ENCODE measurements at places on chromosomes 2 and 18.

DNA sequence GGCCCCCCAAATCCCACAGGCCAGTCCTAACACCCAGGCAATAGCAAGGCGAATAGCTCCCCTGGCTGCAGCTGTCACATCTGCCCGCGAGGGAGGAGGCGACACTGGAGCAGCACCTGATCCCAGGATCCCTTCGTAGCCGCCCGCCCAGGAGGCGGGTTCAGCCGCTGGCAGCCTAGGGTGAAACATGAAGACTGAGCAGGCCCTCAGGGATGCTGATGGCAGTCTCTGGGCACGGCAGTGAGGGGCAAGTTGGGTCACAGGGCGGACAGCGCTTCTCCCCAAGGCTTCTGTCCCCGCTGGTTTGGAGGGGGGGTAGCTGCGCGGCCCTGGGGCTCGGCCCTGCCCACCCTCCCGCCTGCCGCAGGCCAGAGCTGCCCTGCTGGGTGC lies 1.9 kb downstream of the DNMT3A start:
- no peak for DNase-seq

DNA sequence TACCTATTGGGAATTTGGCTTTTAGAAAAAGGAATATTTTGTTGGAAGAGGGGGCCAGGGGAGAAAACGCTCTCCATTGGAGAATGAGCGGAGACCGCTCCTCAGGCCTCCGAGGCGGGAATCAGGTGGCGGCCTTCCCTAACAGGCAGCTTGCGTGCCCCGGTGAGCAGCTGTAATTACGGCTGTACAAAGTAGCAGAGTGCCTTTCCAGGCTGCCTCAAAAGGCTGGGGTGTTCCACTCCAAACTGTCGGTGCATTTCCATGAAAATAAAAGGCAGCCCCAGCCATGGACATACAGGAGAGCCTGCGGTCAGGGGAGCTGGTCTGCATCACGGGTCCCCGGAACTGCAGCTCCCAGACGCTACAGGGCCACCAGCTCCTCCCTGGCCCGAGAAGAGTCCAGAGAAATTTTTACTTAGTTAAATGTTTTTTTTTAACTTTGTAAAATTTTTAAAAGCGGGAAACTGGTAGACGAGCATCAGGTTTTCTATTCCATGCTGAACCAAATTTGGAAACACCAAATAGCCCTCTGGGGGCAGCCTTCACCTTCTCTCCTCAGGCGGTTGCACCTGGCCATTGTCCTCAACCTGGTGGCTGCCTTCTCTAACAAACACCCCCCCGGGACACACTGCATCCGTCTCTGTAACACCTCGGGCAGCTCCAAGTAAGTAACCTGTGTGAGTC lies 209.3 kb upstream of the SALL3 start:
- DNase-seq = peak; percentile 51

GRCh38 chr18:7104649-7105048 lies 12.9 kb downstream of the LAMA1 start:
- no peak for DNase-seq

DNA sequence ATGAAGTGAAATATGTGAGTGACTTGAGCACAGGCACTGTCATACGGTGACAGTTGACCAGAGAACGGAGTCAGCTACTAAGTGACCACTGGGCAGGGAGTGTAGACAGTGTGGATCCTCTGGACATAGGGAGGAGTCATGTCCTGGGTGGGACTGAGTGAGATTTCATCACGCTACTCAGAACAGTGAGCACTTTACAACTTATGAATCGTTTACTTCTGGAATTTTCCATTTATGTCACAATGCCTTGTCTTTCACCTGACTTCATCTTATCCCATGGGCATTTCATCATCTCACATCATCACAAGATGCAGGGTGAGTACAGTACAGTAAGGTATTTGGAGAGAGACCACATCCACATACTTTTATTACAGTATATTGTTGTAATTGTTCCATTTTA lies 29.0 kb downstream of the PTPRM start:
- no peak for DNase-seq

DNA sequence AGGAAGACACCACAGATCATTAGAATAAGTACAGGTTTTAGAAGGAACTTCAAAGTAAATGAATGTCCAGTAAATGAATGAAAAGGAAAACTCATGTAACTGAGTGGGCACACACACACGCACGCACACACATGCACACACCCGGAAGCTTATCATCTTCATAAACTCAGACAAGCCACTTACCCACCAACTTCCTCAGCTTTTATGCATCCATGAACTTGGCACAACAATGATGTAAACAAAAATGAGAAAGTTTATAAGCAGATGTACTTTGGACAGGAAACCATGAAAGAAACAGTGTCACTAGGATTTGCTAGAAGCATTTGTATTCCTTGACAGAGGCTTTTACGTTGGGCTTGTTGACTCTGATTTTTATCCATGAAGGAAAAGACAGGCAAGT lies 23.2 kb downstream of the RNF152 start:
- DNase-seq = no peak

GRCh38 chr2:97712693-97713295 lies 582 bp upstream of the ZAP70 start:
- no peak for DNase-seq

DNA sequence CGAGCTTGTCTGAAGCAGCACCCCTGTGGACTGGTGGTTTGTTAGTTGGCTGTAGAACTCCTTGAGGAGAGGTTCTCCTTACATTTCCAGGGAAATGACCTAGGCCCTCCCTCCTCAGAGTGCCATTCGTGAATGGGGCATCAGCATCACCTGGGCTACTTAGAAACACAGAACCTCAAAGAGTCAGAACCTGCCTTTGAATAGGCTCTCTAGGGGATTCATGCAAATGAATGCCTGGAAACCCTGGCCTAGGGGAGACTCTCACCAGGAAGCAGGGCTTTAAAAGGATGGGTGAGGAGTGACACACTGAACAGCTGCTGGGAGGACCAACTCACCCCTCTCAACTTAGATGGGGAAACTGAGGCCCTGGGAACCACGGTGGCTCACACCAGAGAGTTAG lies 2.1 kb upstream of the MOCOS start:
- DNase-seq = no peak

DNA sequence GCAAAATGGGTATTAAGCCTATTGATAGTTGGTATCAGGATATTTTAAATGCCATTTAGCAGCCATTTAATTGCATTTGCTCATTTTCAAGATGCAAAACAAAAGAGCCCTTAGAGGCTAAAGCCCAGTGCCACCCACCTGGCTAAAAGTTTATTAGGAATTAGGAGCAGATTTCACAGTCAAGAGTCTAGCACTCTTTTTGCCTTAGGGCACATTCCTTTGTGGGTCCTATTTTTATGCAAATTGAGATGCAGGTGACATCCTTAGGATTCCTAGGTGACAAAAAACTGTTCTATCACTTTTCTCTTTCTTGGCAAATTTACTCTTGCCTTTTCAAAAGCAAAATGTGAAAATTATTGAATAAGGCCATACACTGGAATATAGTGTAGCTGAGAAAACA lies 42.0 kb downstream of the CTNNA2 start:
- DNase-seq = no peak

- DNase-seq = no peak
These were observed 25.1 kb upstream of the DPYSL5 start for GRCh38 chr2:26822877-26823276.

DNA sequence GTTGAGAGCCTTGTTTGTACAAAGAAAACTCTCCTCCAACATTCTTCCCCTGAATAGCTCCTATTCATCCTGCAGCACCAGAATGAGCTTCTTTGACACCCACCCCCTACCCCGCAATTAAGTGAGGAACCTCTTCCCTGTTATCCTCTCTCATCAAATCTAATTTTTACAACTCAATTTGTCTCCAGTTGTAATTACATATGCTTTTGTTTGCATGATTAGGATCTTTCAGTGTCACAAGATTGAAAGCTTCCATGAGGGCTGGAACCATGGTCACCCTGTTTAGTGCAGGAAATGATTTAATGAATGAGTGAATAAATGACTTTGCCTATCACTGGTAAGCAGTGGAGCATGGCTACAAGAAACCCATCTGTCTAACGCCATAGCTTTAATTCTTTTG lies 334.6 kb upstream of the KLHL29 start:
- DNase-seq = no peak

DNA sequence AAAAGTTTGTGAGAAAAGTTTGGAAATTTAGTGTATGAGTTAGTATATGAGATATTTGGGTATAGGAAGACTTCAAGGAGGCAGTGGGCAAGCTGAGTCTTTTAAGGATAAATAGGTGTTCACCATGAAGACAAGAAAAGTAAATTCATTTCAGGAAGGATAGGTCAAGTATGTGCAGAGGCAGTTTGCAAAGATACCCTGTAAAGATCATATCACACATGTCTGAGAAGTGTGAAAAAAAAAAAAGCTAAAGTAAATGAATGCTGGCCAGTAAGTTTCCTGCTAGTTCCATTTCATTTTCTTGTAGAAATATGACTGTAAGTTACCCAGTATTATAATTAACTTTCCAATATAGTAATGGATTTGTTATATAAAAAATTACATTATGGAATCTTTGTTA lies 131.0 kb downstream of the PHLPP1 start:
- no peak for DNase-seq

GRCh38 chr2:134425724-134426496 lies 172.0 kb downstream of the MGAT5 start:
- DNase-seq = no peak

- DNase-seq = no peak
These were observed 330.6 kb downstream of the RND3 start for GRCh38 chr2:150156876-150157275.

DNA sequence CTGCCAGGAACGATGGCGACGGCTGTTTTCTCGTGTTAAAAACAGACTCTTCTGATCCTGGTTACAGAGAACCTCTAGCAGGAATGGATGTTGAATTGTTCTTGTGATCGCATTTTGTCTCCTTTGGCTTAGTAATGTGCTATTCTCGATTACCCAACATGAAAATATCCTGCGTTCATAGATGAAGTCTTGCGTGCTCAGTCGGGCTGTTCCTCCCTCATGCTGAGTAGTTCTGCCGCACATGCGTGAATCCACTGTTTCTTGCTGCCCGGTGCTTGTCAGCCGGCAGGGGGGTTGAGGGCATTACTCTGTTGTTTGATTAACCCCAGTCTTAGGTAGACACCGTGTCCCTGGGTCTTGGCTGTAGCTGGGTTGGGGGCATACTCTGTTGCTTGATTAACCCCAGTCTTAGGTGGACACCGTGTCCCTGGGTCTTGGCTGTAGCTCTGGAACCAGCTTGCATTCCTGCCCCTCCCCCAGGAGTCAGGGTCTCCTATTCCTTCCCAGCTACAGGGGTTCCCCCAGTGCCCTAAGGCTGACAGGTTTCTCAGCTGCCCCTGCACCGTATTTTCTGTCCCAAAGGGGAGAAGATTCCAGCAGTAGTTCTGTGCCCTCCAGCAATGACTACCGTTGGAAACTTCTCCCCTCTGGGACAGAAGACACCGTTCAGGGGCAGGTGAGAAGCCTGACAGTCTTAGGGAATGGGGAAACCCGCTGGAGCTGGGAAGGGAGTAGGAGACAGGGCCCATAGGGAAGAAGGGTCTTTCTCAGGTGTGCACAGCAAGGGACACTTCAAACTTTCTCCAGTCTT lies 22.1 kb upstream of the ASB1 start:
- no peak for DNase-seq

DNA sequence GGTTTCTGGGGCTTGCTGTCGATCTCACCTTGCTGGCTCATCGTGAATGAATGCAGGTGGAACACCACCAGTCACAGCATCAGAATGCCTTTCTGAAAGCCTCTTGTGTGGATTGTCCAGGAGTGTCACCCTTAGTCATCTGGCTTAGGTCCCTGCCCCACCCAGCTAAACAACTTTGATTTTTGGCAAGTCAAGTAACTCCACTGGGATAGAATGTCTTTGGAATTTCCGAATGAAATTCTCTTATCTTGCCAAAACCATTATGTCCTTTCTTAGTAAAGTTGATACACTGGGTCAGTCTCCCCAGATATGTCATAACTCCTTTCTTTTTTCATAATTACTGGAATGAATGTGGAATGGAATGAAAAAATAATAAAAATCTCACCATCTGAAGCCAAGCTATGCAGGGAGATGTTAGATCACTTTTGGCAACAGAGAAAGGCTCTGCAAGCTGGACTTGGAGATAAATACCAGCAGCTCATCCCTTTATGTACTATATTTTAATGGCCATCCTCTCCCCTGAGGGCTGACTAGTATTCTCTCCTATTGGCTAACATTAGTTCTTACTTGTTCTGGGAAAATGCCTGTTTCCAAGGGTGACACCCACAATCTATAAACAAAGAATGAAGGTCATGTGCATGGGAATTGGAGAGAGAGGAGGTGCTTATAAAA lies 35.4 kb downstream of the INSIG2 start:
- DNase-seq = no peak

DNA sequence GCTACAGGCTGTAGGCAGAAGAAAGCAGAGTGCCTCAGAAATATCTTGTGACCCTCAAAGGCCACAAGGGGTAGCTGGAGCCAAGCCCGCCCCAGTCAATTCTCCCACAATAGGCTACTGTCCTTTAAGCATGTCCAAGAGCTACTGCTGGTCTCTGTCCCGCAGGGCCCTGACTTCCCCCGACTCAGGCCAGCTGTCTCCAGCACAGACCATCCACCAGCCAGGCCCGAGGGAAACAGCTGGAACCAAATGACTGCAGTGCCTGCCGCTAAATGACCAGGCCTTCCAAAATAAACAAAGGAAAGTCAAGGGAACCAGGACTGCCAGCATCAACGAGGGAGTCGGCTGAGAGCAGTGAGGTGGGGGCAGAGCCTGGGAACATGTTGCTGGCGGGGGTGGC lies 36.7 kb downstream of the MCFD2 start:
- DNase-seq = no peak

GRCh38 chr2:173264603-173265366 lies 89.9 kb upstream of the CDCA7 start:
- no peak for DNase-seq

DNA sequence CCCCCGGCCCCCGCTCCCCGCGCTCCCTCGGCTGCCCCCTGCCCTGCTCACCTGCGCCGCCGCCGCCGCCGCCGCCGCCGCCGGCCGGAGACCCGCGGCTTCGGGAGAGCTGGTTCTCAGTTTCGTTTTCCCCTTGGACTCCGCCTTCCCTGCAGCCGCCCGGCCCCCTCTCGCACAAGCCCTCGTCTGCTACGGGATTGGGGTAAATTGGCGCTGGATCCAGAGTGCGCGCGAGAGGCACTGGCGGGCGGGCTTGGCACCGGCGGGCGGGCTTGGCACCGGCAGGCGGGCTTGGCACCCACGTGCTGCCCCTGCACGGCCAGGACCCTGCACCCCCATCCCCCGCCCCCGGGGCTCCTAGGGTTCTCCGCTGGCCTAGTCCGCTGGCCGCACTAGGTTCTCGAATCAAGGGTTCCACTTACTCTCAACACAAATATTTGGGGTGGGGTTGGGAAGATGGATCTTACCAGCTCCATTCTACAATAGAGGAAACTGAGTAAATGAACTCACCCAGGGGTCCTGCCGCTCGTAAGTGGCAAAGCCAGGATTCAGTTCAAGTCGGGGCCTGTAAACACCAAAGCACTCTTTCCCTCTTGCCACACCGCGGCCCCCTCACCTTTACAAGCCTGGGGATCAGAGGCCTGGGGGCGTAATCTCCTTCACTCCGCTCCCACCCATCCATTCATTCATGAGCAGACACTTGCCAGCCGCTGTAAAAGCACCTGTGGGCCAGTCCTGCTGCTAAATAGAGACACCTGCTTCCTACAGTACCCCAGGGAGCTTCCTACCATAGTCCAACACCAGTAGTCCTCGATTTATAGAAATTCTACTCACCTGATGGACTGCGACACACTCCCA lies at the start of gene EIF2AK2:
TSS of gene EIF2AK2 (minus strand) at position 124 of the 858 bp plus-strand sequence. CDS start 9,174 bp downstream, outside the sequence.
- DNase-seq = peak; percentile 54

All from NCI-H1930 (cell line).